Hematopoietic multipotent progenitor cell (in vitro differentiated cells): ENCODE measurements at places on chromosomes 11 and 22. TPM values are rescaled to one million over a fixed set of nuclear protein-coding genes. Genes with fewer than 3 reads are reported as not detected.

DNA sequence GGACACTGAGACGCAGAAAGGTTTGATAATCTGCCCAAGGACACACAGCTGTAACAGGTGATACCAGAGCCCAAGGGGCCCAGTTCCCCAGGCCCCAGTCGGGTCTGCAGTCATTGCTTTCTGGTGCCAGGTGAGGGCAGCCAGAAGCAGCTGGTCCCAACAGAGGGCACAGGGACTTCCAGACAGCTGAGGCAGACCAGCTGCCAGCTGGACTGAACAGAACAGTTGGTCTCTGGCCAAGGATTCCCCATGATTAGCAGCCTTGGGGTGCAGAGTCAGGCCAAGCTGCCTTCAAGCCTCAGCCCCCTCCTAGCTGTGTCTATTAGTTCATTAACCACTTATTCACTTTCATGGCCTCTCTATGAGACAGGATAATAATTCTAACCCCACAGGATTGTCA lies 105.6 kb downstream of the RRAS2 start:
- DNase-seq: no peak

DNA sequence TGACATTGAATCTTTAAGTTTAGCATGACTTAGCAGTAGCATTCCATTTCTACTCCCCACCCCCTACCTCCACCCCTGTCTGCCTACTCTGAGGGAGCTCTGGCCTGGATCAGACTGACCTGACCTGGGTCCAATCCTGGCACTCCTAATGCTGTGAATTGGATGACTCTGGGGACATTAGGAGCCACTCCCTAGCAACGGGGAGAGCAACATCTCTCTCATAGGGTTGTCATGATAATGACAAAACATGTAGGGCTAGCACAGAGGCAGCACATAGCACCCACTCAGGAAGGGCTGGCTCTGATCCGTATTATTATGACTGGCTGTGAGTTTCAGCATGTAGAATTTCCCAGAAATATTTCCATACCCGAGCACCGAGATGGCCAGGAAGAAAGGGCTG lies 40.5 kb downstream of the CABIN1 start:
- no peak for DNase-seq

DNA sequence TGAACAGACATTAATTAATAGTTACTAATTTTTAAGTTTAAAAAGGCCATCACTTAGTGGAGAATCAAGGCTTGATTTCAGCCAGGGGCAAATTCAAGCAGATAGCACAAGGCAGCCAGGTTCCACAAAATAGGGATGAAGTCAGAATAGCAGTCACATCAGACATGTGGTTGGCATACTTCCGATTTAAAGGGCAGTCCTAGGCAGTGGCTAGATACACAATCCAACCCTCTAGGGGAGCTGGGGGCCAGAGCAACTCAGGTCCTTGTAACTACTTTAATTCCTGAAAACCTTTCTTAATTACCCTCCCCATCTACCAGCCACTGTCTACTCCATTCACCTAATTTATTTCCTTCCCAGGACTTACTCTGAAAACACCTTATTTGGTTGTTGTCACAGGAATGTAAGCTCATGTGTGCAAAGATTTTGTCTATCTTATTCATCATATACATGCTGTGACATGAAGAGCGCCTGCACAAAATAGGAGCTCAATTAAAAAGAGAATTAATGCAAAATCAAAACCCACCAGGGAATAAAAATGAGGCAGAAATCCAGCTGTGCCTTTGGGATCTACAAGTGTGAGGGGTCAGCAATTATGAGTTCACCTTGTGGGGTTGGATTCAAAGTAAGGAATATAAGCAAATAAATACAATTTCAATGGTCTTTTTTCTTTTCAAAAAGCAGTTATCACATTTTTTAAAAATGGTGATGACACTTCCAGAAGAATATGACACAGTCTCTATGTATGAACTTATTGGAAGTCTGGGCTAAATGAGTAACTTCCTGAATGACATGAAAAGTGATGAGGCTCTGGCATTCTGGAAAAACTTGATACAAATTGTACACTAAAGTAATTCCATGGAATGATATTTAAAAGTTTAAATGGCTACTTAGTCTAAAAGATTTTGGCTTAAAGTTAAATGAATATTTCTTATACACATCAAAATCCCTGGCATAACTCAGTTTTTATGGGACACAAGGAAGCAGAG lies 53.8 kb downstream of the COPB1 start:
- DNase-seq: no peak

DNA sequence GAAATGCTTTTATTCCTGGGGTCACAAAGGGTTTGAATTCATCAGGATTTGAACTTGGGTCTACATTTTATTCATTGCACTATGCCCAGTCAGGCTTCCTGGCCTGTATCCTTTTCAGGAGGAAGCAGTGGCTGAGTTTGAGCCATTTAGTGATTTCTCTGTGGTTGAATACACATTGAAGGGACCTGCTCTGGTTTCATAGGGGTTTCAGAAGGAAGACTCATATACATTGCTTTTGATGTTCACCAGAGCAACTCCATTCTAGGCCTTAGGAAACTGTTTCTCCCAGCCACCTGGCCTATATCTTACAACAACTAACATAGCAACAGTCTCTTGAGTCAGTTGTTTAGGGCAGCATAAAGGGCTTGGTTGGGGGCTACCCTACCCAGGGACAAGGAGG lies 165.7 kb downstream of the INSC start:
- DNase-seq: no peak

DNA sequence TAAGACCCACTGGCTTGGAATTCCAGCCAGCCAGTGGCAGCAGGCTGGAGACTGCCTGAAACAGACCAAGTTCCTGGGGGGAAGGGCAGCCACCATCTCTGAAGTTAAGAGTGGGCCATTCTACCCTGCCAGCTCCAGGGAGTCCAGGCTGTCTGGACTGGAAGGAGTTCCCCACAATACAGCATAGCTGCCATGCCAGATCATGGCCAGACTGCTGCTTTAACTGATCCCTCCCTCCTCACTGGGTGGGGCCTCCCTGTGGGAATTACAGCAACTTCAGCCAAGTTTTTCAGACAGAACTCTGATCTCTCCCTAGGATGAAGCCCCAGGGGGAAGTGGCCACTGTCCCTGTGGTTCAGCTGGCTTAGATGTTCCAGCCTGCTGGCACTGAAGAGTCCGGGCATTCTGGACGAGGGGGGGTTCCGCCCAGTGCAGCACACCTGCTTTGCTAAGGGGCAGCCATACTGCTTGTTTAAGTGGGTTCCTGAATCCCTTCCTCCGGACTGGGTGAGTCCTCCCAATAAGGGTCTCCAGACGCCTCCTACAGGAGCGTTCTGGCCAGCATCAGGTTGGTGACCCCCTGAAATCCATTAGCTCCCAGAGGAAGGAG lies 455.4 kb downstream of the DLG2 start:
- no peak for DNase-seq

H19 gene
- total RNA-seq: 2.7 TPM

DNA sequence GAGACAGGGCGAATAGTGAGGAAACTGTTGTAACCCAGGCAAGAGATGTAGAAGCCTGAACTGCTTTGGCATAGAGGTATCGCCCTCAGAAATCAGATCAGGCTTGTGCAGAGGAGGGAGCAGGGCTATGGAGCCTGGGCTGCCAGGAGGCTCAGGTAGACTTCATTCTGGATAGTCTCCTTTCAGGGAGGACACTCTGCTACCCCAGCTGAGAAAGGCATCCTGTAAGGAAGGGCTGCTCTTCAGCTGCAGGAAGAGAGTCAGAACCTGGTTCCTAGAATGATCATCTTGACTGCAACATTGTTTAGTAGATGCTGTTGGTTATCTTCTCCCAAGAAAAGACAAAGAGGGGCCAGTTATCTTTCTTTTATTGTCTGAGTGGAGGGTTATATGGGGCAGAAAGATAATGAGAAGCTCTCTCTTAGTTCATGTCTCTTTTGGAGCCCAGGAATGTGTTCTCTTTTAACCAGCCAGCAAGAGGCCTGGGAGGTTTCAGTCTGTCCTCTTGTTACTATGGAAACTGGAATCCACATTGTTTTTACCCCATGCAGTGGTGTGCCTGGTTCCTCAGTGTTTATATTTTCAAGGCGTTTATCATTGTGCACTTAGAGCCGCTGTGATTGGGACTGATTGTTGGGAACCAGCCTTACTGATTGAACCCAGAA lies 95.7 kb downstream of the STIM1 start:
- DNase-seq: no peak

KRTAP5-2 gene
- total RNA-seq: not detected
